ENCODE measurements at places on chromosomes 11 and 22. TPM values are rescaled to one million over a fixed set of nuclear protein-coding genes. Genes with fewer than 3 reads are reported as not detected.

MFRP gene
- polyA plus RNA-seq, result not detected

OR52B6 gene
- polyA plus RNA-seq, result not detected

DEPDC7 gene
- polyA plus RNA-seq, result 1.3 TPM

ST14 gene
- polyA plus RNA-seq, result not detected

OR56A4 gene
- not detected for polyA plus RNA-seq
